AG10803 (cell line): ENCODE measurements at places on chromosomes 11 and 22.

GRCh38 chr11:119991669-119992068 lies 146.2 kb downstream of the TRIM29 start:
- no peak for DNase-seq

GRCh38 chr11:3089236-3090061 lies 32.2 kb upstream of the CARS1 start:
- DNase-seq: no peak

DNA sequence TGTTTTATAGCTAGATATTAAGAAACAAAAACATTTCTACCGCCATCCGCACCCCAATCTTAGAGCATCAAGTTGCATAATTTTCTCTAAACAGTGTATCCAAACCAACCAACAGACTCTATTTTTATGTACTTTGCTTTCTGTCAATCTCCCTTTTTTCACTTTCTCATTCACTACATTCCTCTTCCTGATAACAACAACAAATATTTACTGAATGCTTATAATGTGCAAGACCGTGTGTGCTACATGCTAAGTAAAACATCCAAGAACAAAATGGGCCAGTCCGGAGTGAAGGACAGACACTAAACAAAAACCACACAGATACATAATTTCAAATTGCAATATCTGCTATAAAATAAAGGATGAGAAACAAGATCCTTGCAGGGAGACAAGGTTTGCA lies 38.6 kb upstream of the SOX6 start:
- DNase-seq: no peak

GRCh38 chr11:73916435-73916834 lies 34.4 kb upstream of the DNAJB13 start:
- no peak for DNase-seq

- no peak for DNase-seq
Observed at GRCh38 chr11:64000740-64001483, 14.7 kb downstream of the OTUB1 start.

- DNase-seq: no peak
Observed at GRCh38 chr22:19509923-19510322, 14.3 kb downstream of the CLDN5 start.

GRCh38 chr11:17599460-17599925 lies 52.4 kb downstream of the OTOG start:
- DNase-seq: no peak

DNA sequence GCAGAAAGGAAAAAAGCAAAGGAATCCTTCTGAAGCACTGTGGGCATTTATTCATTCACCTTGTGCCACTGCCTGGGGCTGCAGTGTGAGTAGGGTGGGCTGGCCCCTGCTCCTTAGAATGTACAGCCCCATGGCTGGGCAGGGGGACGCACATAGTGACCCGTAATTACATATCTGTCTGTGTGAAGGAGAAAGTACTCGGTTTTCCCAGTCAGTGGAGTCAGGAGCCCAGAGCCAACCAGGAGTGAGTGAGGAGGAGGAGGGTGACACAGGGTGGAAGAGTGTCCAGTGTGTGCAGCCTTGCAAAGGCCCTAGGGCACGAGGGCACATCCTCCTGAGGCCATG lies 91.9 kb downstream of the CDKN1C start:
- no peak for DNase-seq

- no peak for DNase-seq
Observed at GRCh38 chr11:6828103-6828502, 17.4 kb upstream of the OR10A5 start.

GRCh38 chr22:34804604-34805003 lies 261.4 kb upstream of the ISX start:
- peak; percentile 28 for DNase-seq

GRCh38 chr11:129935723-129936122 lies 40.3 kb upstream of the NFRKB start:
- no peak for DNase-seq
